Ovary (tissue), 10 donors: ENCODE measurements at places on chromosomes 6 and 20. TPM values are rescaled to one million over a fixed set of nuclear protein-coding genes. Genes with fewer than 3 reads are reported as not detected.

Gene PRL
- 0.58 TPM for polyA plus RNA-seq

Gene MYLK2
- 0.35 TPM for polyA plus RNA-seq

Gene PTPRK
- 24.0 TPM for polyA plus RNA-seq

Gene PHACTR3
- 5.8 TPM for polyA plus RNA-seq

Gene TFAP2D
- polyA plus RNA-seq = not detected

Gene PACRG
- polyA plus RNA-seq = 2.5 TPM

Gene E2F1
- 0.95 TPM for polyA plus RNA-seq

Gene CGA
- polyA plus RNA-seq = not detected

Gene ZNF512B
- polyA plus RNA-seq = 14.0 TPM

Gene ERMARD
- polyA plus RNA-seq = 31.7 TPM

Gene EDEM2
- polyA plus RNA-seq = 10.3 TPM

Gene PLEKHG1
- polyA plus RNA-seq = 11.9 TPM
